ENCODE measurements at places on chromosomes 6 and 20.

DNA sequence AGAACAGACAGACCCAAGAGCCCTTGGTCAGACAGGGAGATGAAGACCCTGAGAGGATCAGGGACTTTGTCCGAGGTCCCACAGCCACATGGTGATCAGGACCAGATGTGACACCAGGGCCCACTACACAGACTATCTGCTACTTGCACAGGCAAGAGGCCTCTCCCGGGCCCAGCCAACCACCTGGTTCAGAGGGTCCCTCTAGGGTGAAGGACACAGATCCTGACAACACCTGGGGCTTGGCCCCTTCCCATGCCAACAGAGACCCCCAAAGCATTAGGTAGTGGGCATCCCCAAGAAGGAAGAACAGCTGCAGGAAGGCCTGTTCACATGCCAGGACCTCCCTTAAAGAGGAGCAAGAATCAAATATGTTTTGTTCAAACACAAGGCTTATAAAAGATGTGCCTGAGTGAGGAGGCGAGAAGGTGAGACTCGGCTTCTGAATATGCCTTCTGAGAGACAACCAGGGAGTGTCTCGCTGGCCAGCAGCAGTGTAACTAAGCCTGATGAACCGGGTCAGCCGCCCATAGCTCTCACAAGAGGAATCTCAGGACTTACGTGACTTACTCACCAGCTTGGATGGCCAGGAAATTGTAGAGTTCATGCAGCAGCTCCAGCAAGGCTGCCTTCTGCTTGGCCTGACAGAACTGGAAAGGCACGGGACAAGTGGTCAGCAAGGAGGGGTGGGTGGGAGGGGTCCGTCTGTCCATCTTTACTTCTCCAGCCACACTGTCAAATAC is 5.0 kb downstream of the LEMD2 start:
- no peak for DNase-seq

DNA sequence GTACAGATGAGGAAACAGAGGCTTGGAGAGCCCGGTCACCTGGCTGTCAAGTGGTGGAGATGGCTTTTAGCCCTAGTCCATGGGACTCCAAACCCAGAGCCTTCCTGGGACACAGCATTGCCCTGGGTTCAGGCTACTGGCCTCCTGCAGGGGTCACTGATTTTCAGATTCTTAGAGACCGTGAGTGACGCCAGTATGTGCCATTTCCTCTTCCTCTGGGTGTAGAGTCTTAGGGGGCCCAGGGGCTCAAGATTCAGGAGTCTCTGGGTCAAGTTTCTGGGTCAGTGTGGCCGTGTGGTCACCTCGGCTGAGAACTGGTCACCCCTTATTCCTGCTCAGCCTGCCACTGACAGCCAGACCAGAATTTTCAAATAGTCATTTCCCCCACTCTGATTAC is 574 bp downstream of the ARHGAP40 start:
- no peak for DNase-seq

DNA sequence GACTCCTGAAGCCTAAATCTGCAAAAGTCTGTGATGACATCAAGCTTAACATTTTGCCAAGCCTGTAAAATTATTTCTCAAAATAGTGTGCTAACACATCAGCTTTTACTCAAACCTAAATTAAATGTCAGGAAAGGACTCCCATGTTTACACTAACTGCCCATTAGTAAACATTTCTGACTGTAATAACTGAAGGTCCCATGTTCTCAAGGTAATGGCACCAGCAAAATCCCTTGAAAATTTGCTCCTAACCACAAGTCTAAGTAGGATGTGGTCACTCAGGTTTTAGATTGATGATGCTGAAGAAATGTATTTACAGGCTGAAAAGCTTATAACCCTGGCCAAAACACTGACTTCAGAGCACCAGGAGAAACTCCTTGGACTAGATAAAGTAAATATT is 33.0 kb downstream of the BACH2 start:
- DNase-seq, result no peak

DNA sequence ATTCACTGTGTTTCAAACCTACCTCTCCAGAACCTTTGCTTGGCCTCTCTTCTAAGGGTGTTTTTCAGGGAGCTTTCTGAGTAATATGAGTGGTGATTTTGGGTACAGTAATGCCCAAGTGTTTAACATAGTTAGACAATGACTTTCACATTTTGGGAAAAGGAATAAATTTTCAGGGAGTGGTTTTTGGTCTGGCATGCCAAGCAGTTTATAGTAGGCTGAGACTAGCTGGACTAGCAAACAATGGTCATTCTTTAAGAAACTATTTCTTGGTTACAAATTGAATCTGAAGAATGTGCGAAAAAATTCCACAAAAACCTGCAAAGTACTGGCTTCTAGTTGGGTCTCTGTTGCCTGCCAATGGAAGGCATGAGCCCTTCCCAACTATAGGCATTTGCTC is 15.4 kb downstream of the FNDC1 start:
- DNase-seq, result no peak

GRCh38 chr20:32886652-32887051 is 27.9 kb downstream of the EFCAB8 start:
- no peak for DNase-seq

GRCh38 chr20:13142143-13142542 is 78.9 kb upstream of the ISM1 start:
- DNase-seq, result no peak

- DNase-seq, result no peak
Observed at GRCh38 chr20:48458601-48459385, 369.0 kb downstream of the PREX1 start.

Data from stimulated activated CD4-positive, alpha-beta T cell treated with anti-CD3 and anti-CD28 coated beads, Interleukin-4, amount 100 ng/mL, for 1 hour (primary cell).